Suppressor macrophage treated with lipopolysaccharide for 1 hour (primary cell): ENCODE measurements at places on chromosomes 7 and 10.

DNA sequence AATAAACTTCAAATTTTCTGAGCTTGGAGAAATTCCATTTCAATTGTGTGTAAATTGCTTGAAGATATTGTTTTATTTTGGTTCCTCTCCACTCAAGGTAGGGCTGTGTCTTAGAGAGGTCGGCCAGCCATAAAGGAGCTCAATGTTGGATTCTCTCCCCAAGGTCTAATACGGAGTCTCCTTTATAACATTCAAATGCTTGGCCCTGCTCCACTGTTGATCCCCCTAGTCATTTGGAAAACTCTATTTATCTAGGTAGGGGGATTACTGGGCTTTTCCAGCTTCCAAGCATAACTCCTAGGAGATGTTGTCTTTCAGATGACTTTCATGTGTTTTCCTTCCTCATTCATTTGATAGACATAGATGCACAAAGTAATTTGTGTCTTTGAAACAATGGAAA is 170.9 kb downstream of the LRMDA start:
- DNase-seq = no peak

DNA sequence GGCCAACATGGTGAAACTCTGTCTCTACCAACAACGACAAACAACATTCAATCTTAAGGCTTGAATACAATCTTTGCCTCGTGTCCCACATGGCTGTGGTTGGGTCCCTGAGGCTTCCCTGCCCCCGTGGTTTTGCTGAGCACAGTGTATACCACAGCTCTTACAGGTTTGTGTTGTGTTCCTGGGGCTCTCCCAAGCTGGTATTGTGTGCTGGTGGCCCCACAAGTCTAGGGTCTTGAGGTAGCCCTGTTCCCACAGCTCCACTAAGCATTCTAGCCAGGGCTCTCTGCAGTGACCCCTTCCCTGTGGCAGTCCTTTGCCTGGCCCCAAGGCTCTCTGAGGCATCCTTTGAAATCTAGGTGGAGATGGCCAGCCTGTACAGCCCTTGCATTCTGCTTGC is 68.0 kb upstream of the CCNY start:
- DNase-seq = no peak

GRCh38 chr7:151936207-151936606 is 20.0 kb upstream of the GALNTL5 start:
- DNase-seq = peak; percentile 88

DNA sequence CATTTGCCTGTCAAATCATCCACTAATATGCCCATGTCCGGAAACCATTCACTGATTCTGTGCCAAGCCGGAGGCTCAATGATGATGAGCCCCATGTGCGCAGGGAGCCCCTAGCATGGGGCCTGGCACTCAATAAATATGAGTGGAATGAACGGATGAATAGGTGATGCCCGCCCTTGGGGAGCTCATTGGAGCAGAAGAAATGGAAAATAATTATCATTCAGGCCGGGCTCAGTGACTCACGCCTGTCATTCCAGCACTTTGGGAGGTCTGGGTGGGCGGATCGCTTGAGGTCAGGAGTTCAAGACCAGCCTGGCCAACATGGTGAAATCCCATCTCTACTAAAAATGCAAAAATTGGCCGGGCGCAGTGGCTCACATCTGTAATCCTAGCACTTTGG is 11.0 kb downstream of the RHBDD2 start:
- no peak for DNase-seq

GRCh38 chr10:84097787-84098353 is 41.4 kb upstream of the GHITM start:
- peak; percentile 4 for DNase-seq

DNA sequence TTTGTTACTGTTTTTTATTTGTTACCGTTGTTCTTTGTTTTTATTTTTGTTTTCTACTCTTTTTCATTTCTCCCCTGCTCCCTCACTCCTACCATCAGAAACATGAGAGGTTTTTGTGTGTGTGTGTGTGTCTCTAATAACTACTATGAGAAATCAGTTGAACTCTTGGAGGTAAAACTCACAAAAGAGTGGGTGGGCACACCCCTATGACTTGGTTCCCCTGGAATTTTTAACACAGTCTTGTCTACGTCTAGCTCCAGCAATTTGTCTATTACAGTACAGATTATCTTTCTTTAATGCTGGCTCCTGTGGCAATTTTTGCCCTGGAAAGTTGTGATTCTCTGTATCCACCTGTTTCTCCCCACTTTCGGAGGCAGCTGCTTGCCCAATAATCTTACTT is 56.2 kb downstream of the AOAH start:
- DNase-seq = no peak

DNA sequence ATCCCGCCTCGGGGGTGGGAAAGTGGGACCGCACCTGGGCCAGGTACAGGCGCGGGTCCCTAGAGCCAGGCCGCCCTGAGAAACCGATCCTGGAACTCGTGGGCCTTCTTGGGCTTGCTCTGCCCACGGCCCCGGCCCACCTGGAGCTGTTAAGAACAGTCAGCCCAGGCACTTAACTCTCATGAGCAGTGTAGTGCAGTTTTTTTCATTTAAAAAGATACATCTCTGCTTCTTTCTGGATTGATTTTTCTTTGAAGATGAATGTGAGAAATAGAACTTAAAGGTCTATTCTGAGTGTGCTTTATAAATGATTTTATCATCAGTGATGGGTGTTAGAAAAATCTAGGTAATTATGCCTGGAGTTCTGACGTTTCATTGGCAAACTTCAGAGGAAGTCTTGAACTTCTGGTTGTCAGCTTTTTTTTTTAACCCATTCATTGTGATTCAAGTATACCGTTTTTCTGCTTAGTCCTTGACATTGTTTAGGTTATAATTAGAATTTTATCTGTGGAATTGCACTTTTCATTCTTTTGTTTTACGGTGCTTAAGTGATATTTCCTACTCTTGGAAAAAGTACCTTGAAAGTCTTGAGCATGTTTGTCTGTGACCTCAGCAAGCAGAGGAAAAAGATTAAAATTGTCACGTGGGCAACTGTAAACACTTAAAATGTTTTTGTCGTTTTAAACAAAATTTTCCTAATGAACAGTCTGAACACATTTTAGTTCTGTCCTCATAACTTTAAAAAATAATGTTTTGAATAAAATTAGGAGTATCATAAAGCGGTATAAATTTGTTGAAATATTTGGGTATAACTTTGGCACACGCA is 906 bp downstream of the CDK1 start:
- DNase-seq = no peak

GRCh38 chr10:3828404-3829155 is 43.6 kb upstream of the KLF6 start:
- peak; percentile 89 for DNase-seq

GRCh38 chr10:13440185-13441061 is 88.4 kb downstream of the BEND7 start:
- DNase-seq = peak; percentile 72

DNA sequence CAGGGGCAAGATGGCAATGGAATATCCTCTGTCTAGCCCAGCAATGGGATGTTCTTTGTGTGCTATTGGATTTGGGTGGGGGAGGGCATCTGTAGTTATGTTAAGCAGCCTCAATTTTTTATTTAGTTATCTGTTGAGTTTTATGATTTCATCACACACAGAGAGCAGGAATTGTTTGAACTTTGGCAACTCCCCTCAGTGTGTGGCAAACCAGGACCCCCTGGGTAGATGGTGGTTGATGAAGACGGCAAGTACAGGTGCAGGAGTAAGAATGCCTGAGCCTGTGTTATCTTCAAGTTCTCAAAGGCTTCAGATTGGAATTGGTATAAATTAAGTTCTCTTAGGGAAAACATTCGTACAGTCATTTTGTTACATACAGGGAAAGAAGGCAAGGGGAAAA is 142.4 kb upstream of the SAMD8 start:
- no peak for DNase-seq

DNA sequence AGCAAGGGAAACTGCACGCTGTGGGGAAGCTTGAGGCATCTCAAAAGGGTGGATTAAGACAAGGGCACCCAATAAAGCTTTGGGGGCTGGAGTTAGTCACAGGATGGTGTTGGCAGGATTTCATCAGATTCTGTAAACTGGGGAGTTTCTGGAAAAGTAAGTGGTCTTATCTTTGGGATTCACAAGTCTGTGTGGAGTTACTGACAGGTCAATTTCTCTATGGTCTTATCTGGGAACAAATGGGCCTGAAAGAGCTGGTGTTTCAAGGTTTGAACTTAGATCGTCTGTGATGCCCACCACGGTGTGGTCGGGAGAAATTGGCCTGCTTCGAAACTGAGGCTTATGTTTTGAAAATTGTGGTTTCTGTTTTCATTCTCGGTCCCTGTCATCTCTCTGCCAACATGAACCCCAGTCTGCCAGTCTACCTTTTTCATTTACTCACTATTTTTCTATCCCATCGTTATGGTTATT is 23.8 kb upstream of the AOAH start:
- peak; percentile 60 for DNase-seq

GRCh38 chr7:35004531-35005095 is 32.7 kb downstream of the DPY19L1 start:
- DNase-seq = no peak

- no peak for DNase-seq
Measured at GRCh38 chr7:34281260-34281659, 375.9 kb downstream of the BMPER start.

DNA sequence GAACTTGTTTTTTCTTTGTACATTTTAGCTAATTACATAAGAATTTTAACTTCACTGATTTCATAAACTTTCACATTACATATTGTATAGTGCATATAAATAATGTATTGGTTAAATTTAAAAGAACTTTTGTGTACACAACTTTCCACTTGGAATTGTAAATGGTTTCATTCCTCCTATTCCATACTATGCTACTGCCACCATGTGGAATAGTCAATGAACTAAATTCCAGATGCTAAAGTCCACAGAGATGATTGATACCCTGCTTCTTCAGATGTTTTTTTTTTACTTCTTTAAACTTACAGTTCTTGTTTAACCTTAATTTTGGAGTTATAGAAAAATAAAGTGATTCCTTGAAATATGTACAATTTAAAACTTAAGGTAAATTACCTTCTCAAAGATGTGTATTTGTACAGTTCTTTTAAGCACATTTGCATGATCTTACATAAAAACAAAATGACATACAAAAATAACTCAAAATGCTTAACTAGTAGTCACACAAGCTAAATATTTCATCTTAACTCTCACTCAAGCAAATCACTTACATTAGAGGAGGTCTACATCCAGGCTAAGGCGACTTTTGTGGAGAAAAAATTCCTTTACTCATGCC is 247.6 kb upstream of the HGF start:
- peak; percentile 38 for DNase-seq

GRCh38 chr7:74025146-74025545 is 2.8 kb upstream of the ELN start:
- DNase-seq = no peak
